ENCODE measurements at places on chromosomes 2 and 18. TPM values are rescaled to one million over a fixed set of nuclear protein-coding genes. Genes with fewer than 3 reads are reported as not detected.

GRCh38 chr2:95552911-95553310 lies 38.9 kb upstream of the TRIM43 start:
- no peak for DNase-seq

GRCh38 chr2:225502971-225503370 lies 103.5 kb downstream of the NYAP2 start:
- DNase-seq, result no peak

- no peak for DNase-seq
These were observed 50.3 kb downstream of the RABL2A start for GRCh38 chr2:113677330-113677729.

GRCh38 chr2:96536445-96537065 lies at the start of gene ARID5A:
ARID5A (plus strand) TSS chr2:96536752; CDS start chr2:96536827, 75 bp downstream.
- no peak for DNase-seq

USP37 gene
- polyA plus RNA-seq, result 16.2 TPM

DNA sequence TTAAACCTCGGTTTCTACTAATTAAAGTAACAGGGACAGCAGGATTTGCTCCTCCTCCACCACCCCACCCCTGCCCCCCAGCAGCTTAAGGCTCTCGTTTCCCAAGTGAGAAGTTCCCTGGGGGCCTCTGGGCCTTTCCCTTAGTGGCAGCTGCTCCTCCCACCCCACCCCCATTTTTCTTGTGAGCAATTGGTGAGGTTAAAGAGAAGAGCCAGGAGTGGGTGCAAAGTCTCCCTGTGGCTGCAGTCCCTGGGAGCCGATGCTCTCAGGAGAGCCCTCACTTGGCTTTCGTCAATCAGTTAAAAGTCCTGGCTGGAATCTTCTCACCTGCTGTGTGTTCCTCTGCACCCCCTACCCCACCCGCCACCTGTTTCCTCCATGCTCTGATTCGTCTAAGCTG lies 48.7 kb upstream of the AGAP1 start:
- DNase-seq, result no peak

GRCh38 chr2:127951026-127951425 lies 65.3 kb upstream of the AMMECR1L start:
- DNase-seq, result no peak

DNA sequence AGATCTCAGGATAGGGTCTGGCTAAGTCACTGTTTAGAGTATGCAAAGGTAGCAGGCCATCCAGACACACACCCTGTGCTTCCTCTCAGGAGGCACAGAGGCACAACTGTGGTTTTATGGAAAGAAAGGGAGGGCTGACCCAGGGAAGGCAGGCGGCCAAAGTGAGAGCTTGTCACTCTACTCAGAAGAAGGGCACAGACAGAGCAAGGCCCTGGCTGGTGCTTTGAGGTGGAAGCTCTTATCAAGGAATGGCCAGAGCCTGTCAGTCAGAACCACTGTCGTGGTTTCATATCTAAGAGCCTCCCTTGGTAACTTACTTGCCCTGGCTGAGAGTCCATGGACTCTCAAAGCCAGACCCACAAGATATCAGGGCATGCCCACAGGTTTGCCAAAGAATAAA lies 40.7 kb downstream of the SLC9A2 start:
- DNase-seq, result no peak

CHRND gene
- 0.40 TPM for polyA plus RNA-seq

- no peak for DNase-seq
These were observed 97.8 kb downstream of the TMEM18 start for GRCh38 chr2:579351-579886.

DNA sequence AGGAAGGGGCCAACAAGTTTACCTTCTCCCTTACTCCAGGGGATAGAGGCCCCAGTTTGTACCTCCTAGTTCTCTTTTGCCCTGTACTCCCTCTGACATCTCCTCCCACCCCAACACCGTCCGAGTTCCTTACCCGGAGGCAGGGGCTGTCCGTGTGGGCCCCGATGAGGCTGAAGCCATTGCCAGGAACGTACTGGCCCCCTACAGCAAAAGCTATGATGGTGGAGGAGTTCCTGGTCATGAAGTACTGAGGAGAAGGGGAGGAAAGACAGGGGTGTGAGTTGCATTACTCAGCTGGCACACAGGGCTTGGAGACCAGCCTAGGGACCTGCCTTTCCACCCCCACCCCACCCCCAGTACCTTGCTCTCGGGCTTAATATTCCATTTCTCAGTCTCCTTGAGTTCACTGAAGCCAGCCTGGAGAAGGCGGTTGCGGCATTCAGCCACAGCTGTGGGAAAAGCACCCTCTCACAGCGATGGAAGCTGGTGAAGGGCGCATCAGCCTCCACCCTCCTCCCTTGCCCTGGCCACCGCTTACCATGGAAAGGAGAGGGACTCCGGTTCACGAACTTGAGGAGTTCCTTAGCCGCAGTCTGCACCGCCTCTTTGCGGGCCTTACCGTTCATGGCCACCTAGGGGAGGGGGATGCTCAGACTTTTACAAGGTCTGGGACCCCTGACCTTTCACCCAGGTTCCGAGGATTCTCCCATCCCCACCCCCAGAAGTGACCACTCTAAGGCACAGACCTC lies 1.0 kb downstream of the DNPEP start:
- no peak for DNase-seq

DNA sequence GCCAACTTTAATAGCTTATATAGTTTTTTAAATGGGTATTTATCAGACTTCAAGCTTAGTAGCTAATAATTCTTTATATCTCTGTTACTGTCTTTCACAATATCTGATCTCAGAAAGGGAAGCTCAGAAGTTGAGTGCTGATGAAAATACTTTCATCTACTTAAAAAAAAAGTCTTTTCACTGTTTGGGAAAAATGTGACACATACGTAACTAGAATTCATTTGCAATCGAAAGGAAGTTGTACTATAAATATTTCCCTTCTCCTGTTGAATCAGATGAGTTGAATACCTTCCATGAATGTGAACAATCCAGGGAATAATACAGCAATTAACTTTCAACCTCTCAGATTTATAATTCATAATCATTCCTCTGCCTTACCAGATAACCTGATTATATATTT lies 811 bp upstream of the SCG2 start:
- no peak for DNase-seq

DNA sequence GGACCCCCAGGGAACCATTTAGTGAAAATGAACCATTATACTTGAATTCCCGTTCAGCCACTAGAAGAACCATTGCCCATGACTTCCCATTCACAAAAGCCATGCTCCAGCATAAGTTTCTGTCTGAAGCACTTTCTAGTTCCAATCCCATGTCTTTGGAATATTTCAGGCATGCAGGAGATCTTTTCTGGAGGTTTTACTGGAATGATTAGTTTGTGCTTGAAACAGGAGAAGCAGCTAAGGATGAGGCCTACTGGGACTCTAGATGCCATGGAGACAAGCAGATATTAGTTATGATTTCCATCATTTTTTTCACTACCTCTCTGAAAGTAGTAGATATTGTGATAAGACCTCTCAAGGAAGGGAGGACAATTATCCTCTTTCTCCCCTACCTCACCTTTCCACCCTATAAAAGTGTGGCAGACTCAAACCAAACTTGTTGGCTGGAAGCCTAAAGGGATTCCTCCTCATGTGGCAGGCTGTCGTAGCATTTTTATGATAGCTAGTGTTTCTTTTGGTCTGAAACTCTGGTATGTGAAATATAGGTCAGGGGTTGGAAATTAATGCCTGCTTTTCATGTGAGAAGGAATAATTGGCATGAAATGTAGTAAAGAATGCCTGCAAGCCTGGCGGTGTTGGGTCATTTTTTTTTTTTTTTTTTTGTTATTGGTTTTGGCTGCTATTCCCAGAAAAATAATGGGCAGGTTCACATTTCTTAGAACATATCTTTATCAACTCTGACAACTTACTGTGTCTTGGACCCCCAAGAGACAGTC lies 29.3 kb upstream of the MMADHC start:
- DNase-seq, result no peak

- no peak for DNase-seq
These were observed 126.3 kb downstream of the NRP2 start for GRCh38 chr2:205808486-205809121.

BOLL gene
- 0.08 TPM for polyA plus RNA-seq

DNA sequence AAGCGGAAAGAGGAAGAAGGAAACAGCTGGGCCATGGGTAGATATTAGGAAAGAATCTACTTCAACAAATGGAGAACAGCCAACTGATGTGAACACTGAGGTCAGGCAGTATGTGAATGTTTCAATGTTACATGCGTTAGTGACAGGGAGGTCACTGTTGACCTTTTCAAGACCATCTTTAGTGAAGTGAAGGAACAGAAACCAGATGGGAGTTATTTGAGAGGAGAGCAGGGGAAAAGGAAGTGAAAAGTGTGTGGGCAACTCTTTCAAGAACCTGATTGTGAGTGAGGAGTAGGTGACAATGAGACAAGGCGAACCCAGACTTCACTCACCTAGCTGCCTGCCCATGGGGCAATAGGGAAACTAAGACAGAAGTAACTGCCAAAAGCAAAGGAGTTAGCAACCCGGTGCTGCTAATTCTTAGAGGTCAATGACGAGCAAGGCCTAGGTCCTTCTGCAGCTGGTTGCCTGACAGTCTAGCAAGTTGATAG lies 67.0 kb downstream of the SP3 start:
- no peak for DNase-seq

POTEF gene
- 0.07 TPM for polyA plus RNA-seq

- no peak for DNase-seq
These were observed 36.7 kb upstream of the RPE start for GRCh38 chr2:209965723-209966122.

DNA sequence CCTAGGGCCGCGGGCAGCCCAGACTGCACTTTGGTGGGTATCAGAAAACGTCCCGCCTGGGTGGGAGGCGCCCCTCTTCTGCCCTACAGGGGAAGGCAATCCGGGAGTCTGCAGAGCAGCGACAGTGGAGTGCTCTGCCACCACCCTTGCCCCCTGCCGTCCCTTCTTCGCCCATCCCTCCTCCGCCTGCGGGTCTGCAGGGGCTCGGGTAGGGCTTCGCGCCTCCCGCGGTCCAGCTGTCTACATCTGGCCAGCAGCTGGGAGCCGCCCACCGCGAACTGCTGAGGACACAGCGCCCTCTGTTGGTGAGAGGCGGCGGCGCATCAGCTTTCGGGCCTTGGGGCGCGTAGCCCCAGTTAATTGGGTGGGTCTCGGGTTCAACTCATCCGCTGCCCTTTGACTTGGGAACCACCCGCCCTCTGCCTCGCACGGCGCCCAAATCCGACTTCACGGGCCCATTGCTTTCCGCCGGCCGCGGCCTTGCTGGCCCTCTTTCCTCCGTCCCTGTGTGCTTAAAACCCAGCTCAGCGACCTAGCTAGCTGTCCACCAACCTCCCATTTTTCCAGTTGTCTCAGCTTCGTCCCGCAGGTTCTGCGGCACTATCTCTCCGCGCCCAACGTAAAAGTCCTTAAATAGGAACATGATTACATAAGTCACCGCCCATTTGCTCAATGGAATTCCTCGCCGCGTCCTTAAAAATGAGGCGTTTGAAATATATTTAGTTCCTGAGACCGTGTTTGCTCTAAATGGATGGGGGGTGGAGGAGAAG lies 17.6 kb downstream of the WNT10A start:
- DNase-seq, result no peak

OTX1 gene
- not detected for polyA plus RNA-seq

DNA sequence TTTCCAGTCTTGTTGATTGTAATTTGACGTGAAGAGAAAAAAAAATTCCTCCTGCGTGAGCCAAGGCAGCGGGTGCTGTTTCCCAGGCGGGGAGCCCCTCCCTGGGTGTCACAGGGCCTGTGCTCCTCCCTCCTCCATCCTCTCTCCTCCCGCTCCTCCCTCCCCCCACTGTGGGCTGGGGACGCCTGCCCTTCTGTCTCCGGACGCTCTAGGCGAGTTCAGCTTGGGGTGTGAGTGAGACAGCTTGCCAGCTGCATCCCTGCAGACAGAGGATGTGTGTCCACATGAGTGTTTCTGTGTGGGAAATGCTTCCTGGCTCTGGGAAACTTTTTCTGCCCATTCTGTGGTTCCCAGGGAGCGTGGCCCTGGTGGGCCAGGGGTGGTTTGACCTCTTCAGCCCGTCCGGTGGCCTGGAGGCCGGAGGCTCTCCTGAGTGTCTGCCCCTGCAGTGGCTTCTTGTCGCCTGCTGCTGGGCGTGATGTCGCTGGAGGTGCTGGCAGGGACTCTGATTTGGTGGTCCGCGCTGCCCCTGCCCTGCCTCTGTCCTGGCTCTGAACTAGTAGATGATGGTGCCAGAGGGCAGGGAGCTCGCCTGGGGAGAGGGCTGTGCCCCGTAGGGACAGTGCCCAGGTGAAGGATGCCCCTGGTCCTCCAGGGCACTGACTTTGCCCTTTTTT lies 96.4 kb downstream of the USP40 start:
- peak; percentile 25 for DNase-seq

DNA sequence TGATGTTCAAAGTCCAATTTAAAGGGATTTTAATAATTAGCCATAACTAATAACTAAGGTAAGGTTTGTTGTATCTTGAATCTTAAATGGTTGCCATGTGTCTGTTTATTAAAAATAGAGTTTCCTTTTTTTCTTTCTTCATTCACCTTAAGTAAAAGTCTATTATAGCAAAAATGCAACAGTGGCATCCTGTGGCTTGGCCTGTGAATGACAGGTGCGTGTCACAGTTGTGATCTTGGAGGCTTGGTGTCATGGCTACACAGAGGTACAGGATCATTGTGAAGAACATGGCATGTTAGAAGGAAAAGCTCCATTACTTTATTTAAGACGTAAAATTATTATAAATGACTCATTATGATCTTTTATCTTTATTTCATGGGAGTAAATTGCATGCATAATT lies 246.1 kb downstream of the BCL2 start:
- no peak for DNase-seq

GRCh38 chr2:10891390-10891789 lies 20.3 kb upstream of the KCNF1 start:
- DNase-seq, result no peak

GRCh38 chr2:225354281-225354774 lies 45.2 kb upstream of the NYAP2 start:
- no peak for DNase-seq

CABLES1 gene
- 24.3 TPM for polyA plus RNA-seq

- no peak for DNase-seq
These were observed 62.6 kb downstream of the MDH1 start for GRCh38 chr2:63651356-63651755.

FBXO36 gene
- polyA plus RNA-seq, result 7.0 TPM

KLHL41 gene
- 1.1 TPM for polyA plus RNA-seq

GRCh38 chr2:25590921-25591505 lies 82.4 kb downstream of the DTNB start:
- no peak for DNase-seq

DNA sequence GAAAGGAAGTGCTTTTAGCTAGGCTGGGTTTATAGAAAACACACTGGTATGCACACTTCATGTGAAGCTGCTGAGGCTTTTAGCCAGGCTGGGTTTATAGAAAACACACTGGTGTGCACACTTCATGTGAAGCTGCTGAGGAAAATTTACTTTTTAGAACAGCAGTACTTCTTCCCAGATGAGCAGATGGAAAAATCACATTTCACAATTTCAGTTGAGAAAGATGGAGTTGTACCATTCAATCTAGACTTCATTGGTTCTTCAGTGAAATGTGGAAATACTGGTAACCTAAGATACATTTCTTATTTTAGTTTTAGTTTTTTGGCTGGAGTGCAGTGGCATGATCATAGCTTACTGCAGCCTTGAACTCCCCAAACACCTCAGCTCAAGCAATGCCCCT lies 11.1 kb downstream of the SNTG2 start:
- DNase-seq, result no peak

GKN1 gene
- polyA plus RNA-seq, result not detected

PLA2R1 gene
- polyA plus RNA-seq, result 65.5 TPM

Measured in right renal cortex interstitium (tissue), 3 donors.